ENCODE measurements at places on chromosomes 16 and 17. TPM values are rescaled to one million over a fixed set of nuclear protein-coding genes. Genes with fewer than 3 reads are reported as not detected.

HCRT gene
- not detected for total RNA-seq

DNA sequence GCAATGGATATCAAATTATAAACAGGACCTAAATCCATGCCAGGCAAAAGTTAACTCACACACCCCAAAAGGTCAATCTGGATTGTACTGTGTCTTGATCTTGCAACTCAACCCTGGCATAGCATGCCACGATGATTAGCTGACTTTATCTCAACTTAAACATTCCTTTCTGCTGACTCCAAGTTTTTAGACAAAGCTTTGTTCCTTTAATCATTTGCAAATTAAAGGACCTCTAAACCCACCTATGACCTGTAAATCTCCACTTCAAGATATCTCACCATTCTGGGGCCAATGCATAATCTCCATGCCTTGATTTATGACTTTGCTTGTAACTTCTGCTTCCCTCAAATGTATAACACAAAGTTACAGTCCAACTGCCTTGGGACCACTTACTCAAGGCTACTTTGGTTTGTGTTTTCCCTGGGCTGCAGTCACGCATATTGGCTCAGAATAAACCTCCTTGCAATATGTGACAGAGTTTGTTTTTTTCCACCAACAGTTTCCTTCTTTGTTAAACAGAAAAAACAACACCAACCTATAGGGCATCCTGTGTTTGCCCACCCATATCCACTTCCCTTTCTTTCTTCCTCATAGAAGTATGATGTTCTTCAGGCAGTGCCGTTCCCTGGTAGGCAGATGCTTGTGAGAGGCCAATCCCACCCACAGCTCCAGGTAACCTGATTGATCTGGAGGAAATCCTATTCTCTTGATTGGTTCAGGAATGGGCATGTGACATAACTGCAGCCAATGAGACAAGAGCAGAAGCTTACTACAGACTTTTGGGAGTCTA is 390.6 kb upstream of the ERCC4 start:
- no peak for DNase-seq

DNA sequence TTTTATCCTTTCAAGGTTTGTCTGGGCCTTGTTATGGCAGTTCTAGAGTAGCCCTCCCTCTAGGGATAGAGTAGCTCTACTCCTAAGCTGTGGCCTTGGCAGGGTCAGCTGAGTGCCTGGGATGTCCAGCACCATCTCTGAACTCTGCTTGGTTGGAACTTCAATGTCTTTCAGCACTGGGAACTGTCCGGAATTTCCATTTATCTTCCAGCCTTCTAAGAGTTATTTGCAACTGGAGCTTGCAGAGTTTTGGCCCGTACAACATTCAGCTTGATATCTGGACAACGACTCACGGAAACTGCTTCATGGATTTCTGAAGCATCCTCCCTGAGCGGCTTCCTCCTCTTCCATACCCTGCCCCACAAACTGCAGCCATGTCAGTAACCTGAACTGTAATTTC is 22.9 kb downstream of the MMD start:
- DNase-seq, result no peak

- DNase-seq, result no peak
Measured at GRCh38 chr17:44039829-44040635, 25.3 kb upstream of the TMEM101 start.

CHST4 gene
- not detected for total RNA-seq

DNA sequence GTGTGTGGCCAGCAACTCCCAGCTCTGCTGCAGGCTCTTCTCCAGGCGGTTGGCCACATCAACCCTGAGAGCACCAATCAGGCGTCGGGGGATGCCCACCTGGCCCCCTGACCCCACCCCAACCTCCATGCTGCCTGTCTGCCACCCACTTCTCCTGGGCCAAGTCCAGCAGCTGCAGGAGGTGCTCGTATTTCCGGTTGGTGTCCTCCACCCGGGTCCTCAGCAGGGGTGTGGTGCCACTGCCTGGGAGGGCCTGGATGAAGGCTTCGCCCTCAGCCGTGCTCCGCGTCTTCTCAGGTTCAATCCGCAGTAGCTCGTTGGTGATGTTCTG is 44.6 kb downstream of the UBN1 start:
- DNase-seq, result no peak

GRCh38 chr16:81457326-81458133 is 12.9 kb downstream of the CMIP start:
- no peak for DNase-seq

DNA sequence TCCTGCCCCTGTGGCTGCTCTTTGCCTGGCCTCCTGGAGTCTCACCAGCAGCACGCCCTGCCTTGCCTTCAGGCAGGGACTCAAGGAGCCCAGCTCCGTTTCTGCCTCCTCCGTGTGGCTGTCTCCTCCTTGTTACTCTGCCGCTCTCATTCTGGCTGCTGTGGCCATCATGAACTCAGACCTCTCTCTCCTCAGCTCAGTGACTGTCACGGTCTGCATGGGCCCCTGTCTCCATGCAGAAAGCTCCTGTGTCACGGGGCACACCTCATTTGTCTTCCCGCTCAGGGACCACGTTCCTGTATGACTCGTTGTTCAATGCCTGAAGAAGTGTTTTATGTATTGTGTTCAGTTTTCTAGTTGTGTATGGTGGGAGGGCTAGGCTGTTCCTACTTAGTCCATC is 25.3 kb downstream of the RPTOR start:
- DNase-seq, result no peak

DNA sequence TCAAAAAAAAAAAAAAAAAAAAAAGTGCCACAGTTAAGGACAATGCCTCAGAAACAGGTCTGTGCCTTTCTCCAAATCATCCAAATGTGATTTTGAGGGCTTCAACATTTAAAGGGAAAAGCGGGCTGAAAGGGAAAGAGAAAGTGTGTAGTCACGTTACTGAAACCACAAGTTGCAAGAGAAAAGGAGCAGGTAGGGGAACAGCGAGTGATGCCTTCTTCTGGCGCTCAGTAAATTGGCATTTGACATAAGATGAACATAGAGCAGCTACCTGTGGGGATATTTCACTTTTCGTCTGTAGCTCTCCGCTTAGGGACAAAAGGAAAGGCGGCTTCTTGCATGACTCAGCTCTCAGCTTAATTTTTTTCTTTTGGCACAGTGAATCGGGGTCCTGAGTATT is 11.1 kb downstream of the CMTM2 start:
- no peak for DNase-seq

AOC3 gene
- 0.82 TPM for total RNA-seq

DNA sequence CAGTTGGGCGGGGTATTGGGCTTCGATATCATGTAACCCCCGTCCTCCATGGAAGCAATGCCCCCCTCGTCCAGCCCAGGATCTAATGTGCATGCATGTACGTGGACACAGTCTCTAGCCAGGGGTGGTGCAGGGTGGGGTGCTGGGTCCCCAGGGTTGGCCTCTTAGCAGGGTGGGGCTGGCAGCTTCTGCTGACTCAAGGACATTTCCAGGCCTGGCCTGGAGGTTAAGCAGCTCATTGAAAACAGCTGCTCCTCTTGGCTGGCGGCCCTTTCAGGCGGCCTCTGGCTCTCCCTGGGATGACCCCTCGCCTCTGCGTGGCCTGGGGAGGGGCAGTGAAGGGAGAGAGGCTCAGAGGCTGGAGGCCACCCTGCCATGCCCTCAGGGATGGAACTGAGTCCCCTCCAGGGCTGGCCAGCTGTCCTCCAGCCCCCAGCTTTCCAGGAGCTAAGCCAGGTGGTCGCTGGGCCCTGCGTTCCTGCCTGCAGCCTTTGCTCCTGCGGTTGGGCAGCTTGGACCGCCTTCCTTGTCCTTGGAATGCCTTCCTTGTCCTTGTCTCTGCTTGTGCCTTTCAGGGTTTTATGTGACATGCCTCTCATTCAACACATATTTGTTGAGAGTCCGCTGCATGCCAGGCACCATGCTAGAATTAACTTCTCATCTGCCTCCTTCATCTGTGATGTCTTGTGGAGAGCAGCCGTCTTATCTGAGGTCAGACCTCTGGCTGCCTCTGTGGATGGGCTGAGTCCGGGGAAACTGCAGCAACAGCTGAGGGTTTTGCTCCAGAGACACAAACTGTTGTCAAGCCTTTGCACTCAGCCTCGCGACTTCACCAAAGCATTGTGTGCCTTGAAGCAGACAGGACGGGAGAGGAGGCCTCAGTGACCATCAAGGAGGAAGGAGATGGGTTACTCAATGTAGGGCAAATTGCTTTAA is 26.6 kb downstream of the MRC2 start:
- no peak for DNase-seq

GRCh38 chr17:43453331-43453812 is 30.4 kb upstream of the DHX8 start:
- no peak for DNase-seq

DNA sequence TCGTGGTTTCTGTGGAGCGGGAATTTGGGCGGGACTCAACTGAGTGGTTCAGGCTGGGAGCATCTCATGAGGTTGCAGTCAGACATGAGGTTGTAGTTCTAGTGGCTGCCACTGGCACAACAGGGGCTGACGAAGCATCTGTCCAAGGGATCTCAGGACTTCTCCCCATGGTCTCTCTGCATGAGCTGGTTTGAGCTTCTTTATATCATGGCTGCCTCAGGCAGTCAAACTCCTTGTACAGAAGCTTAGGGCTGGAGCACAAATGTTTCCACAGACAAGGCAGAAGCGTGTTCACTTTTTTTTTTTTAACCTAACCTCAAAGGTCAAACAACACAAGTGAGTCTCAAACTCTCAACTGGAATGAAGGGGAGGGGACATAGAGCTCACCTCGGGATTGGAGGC is 243.3 kb downstream of the MSI2 start:
- DNase-seq, result no peak

- no peak for DNase-seq
Measured at GRCh38 chr17:39622380-39623006, 4.3 kb upstream of the PPP1R1B start.

DNA sequence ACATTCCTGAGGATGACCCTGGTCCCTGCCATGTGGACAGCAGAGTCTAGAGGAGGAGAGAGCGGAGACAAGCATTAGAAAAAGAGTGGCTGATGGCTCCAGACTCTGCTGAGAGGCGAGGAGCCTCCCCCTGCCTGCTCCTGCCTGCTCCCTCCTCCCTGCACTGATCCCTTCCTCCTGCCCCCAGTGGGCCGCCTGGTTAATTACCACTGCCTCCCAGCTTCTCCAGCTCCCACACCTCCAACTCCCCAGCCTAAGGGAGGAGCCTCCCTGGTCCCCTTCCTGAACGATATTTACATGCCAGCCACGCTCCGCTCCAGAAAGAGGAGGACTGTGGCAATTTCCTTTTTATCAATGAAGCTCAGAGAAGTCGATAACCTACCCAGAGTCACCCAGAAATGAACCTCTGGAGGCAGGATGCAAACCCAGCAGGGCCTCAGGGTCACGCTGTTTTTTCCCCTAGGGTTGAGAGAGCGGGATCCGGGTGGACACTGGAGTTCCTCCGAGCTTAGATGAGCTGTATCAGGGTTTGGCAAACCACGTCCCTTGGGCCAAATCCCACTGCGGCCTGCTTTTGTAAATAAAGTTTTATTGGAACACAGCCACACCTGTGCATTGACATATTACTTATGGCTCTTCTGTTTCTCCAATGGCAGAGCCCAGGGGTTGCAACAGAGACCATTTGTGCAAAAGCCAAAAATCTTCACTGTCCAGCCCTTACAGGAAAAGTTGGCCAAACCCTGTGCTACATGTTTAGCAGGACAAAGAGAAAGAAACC is 27.1 kb upstream of the JPH3 start:
- DNase-seq, result no peak

SEPTIN1 gene
- total RNA-seq, result 0.47 TPM

GRCh38 chr16:67537636-67538591 is 9.3 kb downstream of the RIPOR1 start:
- no peak for DNase-seq

TPPP3 gene
- total RNA-seq, result 3.2 TPM

GSPT1 gene
- 89.0 TPM for total RNA-seq

PPP4C gene
- total RNA-seq, result 117 TPM

HSF4 gene
- 4.8 TPM for total RNA-seq
